ENCODE measurements at places on chromosomes 16 and 17.

GRCh38 chr16:87132361-87133014 is 184.7 kb downstream of the C16orf95 start:
- DNase-seq = no peak

GRCh38 chr16:62225675-62226074 is 189.4 kb upstream of the CDH8 start:
- no peak for DNase-seq

GRCh38 chr17:74992223-74992622 is 4.8 kb downstream of the CDR2L start:
- no peak for DNase-seq

GRCh38 chr16:55542459-55543082 is 23.9 kb upstream of the CAPNS2 start:
- DNase-seq = no peak

DNA sequence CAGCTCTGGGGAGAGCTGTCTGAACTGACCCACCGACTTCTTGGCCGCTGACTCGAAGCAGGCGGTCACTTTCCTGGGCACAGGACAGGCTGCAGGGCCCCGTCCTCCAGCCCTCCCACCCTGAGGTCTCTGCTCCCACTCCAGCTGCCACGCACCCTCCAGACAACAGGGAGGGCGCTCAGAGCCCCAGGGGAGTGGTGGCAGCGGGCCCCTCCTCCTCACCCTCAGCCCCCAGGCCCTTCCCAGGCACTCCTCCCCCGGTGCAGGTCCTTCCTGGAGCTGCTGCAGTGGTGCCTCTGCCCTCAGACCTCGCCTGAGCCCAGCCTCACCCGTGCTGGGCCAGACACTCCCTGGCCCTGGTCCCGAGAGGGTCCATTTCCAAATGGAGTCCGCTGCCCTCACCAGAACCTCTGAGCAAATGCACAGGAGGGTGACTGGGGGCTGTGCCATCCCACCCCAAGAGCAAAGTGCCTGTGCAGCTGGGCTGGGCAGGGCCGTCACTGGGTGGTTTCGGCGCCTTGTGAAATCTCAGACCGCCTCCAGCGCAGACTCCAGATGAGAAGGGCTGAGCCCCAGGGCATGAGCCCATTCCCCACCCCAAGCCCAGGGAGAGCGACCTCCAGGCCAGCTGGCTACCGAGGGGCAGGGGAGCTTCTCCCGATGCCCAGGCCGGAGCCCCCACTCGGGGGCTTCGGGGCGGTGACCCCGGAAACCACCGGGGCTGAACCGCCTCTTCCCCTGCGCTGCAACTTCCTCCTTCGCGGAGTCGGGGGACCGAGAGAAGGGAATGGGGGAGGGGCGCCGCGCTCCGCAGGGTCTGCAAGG is 717 bp downstream of the CYBA start:
- DNase-seq = peak; percentile 27

DNA sequence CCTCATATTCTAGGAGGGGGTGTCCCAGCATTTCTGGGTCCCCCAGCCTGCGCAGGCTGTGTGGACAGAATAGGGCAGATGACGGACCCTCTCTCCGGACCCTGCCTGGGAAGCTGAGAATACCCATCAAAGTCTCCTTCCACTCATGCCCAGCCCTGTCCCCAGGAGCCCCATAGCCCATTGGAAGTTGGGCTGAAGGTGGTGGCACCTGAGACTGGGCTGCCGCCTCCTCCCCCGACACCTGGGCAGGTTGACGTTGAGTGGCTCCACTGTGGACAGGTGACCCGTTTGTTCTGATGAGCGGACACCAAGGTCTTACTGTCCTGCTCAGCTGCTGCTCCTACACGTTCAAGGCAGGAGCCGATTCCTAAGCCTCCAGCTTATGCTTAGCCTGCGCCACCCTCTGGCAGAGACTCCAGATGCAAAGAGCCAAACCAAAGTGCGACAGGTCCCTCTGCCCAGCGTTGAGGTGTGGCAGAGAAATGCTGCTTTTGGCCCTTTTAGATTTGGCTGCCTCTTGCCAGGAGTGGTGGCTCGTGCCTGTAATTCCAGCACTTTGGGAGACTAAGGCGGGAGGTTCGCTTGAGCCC is 11.6 kb downstream of the STH start:
- no peak for DNase-seq

DNA sequence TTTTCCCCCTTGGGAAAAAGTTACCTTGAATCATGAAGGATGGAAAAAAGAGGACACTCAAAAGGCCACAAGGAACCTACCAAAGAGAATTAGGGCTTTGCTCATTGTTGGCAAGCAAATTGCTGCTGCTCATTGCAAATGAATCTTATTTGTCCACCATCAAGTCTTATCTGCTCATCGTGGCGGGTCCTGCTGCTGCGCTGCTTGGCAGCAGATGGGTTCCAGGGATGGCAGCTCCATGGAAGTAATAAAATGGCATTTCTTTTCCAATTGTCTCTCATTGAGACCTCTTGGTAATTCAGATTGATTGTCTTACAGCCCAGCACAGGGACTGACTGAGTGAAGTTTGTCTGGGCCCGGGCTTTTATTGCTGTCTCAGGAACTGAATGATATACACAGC is 118.7 kb downstream of the MRM1 start:
- DNase-seq = no peak

GRCh38 chr17:42050393-42051012 is at the start of gene C17orf113:
C17orf113 (minus strand) TSS chr17:42050601; CDS start chr17:42043376, 7,225 bp downstream.
- DNase-seq = peak; percentile 30

DNA sequence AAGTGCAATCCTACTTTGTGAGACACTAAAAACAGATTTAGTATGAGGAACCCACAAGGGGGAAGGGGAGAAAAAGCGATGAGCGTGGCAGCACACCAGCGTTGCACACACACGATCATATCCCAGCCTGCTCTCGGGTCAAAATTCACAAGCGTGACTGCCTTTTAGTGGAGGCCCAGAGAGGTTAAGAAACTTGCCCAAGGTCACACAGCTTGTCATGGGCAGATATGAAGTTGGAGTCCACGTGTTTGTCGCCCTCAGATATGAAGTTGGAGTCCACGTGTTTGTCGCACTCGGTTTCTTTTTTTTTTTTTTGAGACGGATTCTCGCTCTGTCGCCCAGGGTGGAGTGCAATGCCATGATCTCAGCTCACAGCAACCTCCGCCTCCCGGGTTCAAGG is 58.3 kb downstream of the TIMM22 start:
- DNase-seq = no peak

DNA sequence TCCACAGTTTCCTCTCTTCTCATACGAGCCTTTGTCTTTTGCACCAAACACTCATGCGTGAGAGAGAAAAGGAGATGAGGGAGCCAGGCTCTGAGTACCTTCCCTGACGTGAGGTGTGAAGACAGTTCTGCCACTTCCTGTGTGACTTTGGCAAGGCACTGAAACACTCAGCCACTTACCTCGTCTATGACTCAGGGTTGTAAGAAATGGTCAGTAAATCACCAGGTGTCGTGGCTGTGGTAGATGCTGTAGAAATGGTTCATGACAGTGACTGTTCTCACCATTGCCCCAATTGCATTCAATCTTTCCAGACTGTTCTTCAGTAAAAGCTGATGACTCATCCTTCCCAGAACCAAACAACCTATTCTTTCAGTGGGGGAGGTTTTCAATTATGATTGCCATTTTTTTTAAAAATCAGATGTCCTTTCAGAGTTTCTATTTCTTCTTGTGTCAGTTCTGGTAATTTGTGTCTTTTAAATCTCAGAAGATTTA is 49.2 kb upstream of the CBFA2T3 start:
- DNase-seq = peak; percentile 51

Measured in activated CD4-positive, alpha-beta T cell treated with anti-CD3 and anti-CD28 coated beads for 4 hours (primary cell).